ENCODE measurements at places on chromosomes 1 and 21. TPM values are rescaled to one million over a fixed set of nuclear protein-coding genes. Genes with fewer than 3 reads are reported as not detected.

MCOLN2 gene
- total RNA-seq, result 1.9 TPM

PRKAA2 gene
- 2.6 TPM for total RNA-seq

EPHA2 gene
- 135 TPM for total RNA-seq

UBE2U gene
- not detected for total RNA-seq

C1orf226 gene
- 0.96 TPM for total RNA-seq

PLD5 gene
- 1.3 TPM for total RNA-seq

WDR64 gene
- total RNA-seq, result not detected
